D721Med (cell line): ENCODE measurements at places on chromosomes 2 and 18.
A peak's percentile ranks its signal among the peaks of the same experiment; 100 is the strongest.

- no peak for DNase-seq
Measured at GRCh38 chr18:332721-333510, 65.1 kb upstream of the THOC1 start.

- DNase-seq, result no peak
Measured at GRCh38 chr2:151782378-151783132, 45.7 kb downstream of the ARL5A start.

DNA sequence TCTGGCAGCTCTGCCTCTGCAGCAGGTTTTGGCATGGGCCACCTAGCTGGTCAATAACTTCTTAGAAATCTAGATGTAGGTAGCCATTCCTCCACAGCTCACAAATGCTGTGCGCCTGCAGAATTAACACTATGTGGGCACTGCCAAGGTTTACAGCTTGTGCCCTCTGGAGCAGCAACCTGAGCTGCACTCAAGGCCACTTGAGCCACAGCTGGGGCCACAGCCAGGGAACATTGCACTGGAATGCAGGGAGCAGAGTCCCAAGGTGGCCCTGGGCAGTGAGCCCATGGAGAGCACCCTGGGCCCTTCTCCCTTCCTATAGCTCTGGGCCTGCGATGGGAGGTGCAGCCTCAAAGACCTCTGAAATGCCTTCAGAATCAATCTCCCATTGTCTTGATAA lies 365.3 kb downstream of the SATB2 start:
- no peak for DNase-seq

GRCh38 chr2:85872536-85873161 lies 16.1 kb downstream of the ST3GAL5 start:
- DNase-seq, result no peak

GRCh38 chr2:226122041-226122440 lies 677.6 kb downstream of the IRS1 start:
- DNase-seq, result no peak

GRCh38 chr2:35787302-35788031 lies 568.1 kb upstream of the CRIM1 start:
- DNase-seq, result no peak

DNA sequence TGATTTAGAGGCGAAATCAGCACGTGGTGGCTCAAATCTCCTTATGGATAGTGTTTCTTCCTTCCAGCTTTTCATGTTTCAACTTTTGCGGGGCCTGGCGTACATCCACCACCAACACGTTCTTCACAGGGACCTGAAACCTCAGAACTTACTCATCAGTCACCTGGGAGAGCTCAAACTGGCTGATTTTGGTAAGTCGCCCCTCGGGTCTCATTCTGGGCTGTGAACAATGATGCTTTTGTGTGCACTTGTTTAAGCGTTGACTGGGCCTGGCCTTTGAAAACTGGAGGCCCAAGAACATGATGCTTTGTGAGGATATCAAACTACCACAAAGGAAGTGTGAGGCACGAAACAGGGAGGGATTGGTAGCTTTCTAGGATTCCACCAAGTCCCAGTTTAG lies 27.4 kb downstream of the CDK15 start:
- DNase-seq, result no peak

GRCh38 chr2:27569398-27569797 lies 13.4 kb upstream of the ZNF512 start:
- DNase-seq, result no peak

DNA sequence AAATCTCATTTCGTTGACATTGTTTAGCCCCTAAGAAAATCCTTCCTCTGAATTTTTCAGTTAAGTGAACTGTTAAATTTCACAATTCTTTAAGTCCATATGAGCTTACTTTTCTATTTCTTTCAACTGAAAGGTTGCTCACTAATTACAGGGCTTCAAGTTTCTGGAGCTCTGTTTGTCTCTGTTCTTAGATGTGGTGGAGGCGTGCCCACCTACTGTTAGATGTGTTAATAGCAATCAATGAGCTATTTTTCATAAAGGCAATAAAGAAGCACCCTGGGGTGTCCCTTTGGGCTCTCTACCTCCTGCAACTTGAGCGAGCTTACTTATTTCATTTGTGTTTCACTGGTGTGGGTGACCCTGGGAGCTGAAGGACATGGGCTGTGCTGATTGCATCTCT lies 25.0 kb downstream of the CREG2 start:
- no peak for DNase-seq

- DNase-seq, result no peak
Measured at GRCh38 chr18:1302861-1303260, 398.2 kb downstream of the ADCYAP1 start.

DNA sequence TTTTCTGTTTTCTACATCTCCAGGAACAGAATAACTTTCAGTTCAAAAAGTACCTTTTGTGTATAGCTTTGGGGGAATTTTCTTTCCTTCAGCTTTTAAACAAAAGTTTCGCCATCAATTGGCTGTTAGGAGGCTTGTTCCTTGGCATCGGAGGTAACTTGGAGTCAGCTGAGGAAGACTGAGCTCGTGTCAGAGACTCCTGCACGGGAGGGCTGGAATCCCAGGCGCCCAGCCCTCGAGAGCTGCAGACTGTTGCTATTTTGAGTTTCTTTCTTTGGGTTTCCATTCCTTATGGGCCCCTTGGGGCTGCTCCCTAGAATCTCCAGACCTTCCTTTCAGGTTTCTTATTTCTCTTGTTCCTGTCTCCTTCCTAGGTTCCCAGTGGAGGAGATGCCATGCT lies 8.1 kb downstream of the EMILIN2 start:
- DNase-seq, result no peak

GRCh38 chr2:170368370-170368769 lies 190.4 kb downstream of the MYO3B start:
- no peak for DNase-seq

- DNase-seq, result peak; percentile 84
Measured at GRCh38 chr18:79528846-79529245, 133.1 kb downstream of the NFATC1 start.

DNA sequence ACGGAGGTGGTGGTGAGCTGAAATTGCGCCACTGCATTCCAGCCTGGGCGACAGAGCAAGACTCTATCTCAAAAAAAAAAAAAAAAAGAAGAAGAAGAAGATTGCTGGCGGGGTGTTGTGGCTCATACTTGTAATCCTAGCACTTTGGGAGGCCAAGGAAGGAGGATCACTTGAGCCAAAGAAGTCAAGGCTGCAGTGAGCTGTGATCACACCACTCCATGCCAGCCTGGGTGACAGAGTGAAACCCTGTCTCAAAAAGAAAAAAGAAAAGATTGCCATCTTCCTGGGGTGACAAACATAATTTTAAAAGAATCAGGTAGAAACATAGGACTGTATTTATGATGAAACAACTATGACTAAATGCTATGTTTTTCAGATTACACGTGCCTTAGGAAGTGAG lies 55.1 kb upstream of the EML4 start:
- no peak for DNase-seq

GRCh38 chr2:117967977-117968718 lies 45.7 kb downstream of the CCDC93 start:
- no peak for DNase-seq

- no peak for DNase-seq
Measured at GRCh38 chr2:10362096-10362897, 59.6 kb downstream of the HPCAL1 start.

DNA sequence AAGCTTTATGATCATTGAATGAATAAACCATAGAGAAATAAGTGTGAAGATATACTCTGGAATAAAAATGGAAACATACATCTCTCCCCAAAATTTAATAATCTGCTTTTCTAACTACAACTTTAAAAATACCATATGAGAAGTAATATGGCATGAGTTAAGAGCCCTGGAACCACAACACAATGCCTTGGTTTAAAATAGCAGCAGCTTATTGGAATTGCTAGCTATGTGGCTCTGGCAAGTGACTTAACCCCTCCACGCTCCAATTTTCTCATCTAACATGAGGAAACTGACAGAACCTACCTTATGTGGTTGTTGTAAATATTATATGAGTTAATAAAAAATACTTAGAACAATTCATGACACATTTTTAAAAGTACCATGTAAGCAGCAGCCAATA lies 76.4 kb downstream of the VPS54 start:
- no peak for DNase-seq

DNA sequence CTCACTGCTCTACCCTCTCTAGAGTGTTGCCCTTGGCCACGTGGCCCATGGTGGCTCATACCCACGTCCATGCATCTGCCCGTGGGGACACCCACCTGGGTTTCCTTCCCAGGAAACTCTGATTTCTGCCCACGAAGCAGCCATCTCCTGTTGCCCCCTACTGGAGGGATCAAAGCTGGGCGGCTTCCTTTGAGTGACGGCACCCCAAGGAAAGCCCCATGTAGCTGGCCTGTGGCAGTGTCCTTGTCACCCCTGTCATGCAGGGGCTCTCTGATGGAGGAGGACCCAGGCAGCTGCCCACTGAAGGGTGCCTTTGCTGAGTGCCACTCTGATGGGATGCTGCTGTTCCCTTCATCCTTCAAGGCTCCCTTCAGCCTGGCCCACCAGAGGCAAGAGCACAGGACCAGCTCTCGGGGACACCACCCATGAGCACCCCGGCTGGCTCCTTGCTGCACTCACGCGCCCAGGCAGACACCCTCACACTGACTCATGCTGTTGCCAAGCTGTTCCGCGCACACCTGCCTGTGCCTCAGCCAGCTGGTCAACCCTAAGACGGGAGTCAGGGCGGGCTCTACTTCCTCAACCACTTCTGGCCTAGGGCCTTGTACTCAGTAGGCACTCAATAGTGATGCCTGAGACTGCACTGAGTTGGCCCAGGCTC lies 101.1 kb downstream of the CTIF start:
- DNase-seq, result no peak

- DNase-seq, result no peak
Measured at GRCh38 chr2:25333981-25334380, 7.7 kb downstream of the DNMT3A start.

- DNase-seq, result no peak
Measured at GRCh38 chr2:20430461-20431300, 16.2 kb upstream of the RHOB start.

GRCh38 chr2:144249035-144249637 lies 270.8 kb downstream of the ZEB2 start:
- DNase-seq, result no peak

DNA sequence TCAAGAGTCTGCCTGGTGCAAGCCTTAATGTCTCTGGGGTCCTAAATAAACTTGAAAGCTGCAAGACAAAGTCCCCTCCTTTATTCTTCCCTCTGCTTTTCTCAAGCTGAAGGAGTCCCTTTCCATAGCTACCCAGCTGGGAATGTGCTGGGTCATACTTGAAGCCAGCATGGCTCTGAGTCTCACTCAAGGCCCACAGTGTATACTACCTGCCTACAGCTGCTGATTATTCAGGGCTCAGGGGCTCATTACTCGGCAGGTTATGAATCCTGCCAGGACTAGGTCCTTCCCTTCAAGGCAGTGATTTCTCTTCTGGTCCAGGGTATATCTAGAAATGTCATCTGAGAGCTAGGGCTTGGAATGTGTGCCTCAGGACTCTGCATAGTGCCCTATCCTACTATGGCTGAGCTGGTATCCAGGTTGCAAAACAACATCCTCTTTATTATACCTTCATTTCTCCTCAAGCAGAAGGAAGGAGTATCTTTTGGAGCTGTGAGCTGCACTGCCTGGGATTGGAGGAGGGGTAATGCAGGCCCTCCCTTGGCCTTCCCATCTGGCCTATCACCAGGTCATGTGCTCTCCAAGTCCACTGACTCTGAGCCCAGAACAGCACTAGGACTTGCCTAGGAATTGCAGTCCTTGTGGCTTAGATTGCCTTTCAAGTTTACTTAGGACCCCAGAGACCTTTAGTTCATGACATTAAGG lies 22.3 kb downstream of the IL1RN start:
- DNase-seq, result no peak

- DNase-seq, result no peak
Measured at GRCh38 chr2:157159221-157159934, 98.1 kb upstream of the GALNT5 start.

GRCh38 chr2:56318147-56318546 lies 134.4 kb downstream of the CCDC85A start:
- DNase-seq, result no peak

- DNase-seq, result no peak
Measured at GRCh38 chr18:55605733-55606338, 17.8 kb upstream of the TCF4 start.

DNA sequence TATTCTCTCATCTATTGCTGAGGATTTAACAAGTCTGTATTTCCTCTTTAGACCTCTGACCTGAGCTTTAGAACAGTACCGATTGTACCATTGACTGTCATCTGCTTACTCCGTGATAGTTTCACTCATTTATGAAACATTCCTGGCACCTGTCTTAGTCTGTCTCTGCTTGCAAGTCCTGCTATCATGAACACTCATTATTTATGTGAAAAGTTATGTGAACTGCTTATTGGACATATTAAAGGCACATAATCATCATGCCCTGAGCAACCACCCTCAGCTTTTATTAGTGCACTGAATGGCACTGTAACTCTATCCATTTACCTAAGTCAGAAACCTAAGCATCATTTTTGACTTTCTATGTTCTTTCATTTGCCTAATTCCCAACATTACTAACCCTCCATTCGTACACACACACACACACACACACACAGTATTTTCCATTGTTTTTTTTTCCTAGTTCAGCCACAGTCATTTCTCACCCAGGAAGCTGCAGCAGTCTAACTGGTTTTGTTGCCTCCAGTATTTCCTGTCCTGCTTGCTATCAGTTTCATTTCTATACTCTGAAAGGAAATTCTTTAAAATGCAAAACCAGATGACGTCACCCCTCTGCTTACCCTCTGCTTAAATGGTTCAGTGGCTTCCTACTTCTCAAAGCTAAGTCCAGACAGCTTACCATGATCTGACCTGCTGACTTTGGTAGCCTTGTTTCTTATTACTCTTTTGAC lies 146.1 kb downstream of the HAUS1 start:
- no peak for DNase-seq

- DNase-seq, result no peak
Measured at GRCh38 chr18:75546964-75547363, 119.5 kb upstream of the SMIM21 start.

- no peak for DNase-seq
Measured at GRCh38 chr2:109304242-109304641, 175.2 kb downstream of the SH3RF3 start.

DNA sequence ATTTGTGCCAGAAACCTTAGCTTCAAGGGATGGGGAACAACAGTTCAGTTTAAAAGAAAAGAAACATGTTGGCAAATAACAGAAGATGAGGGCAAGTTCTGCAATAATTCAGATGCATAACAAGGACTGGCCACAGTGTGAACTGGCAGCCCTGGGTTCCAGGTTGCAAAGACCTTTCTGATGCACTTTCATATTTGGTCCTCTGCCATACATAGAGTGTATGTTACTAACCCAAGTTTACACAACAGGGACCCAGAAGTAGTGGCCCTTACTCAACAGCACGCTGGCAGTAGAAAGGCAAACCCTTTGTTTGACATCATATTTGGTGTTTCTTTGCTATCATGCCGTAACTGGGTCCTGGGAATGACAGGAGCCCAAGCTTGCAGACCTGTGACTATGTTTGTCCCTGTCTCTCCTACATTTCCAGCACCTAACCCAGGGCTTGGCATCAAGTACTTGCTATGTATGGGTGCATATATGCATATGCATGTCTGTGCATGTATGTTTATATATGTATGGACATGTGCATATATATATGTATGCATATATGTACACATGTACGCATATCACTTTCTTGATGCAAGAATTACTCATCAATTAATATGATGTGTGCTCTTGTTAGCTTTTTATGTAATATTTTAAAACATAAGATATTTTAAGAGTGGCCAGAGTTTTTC lies 94.3 kb downstream of the MBP start:
- no peak for DNase-seq

- DNase-seq, result no peak
Measured at GRCh38 chr2:152396051-152396511, 61.1 kb downstream of the FMNL2 start.
